Mucosa of descending colon (tissue), 3 donors: ENCODE measurements at places on chromosomes 1 and 21. TPM values are rescaled to one million over a fixed set of nuclear protein-coding genes. Genes with fewer than 3 reads are reported as not detected.

Gene LCE1A
- total RNA-seq: not detected

- no peak for DNase-seq
Measured at GRCh38 chr1:238331557-238331956, 440.8 kb upstream of the ZP4 start.

- no peak for DNase-seq
Measured at GRCh38 chr1:74697832-74698231, 24.2 kb upstream of the ERICH3 start.

DNA sequence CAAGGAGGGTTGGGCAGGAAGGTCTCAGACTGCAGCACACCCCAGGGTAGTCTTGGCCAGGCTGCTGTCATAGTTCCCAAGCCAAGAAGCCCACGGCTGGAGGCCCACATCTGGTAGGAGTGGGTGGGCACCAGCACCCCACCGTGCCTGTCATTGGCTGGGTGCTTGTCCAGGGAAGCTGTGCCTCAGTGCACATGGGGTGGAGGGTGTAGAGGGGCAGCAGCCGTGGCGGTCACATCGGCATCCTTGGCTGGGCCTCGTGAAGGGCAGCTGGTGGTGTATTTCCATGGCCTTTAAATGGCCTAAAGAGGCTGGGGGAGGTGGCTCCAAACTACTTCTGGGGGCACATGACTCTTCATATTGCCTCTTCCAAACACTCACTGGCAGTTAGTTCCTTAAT, 119.6 kb upstream of the USP24 start:
- no peak for DNase-seq

- DNase-seq: no peak
Measured at GRCh38 chr1:6783936-6784559, 1.2 kb upstream of the CAMTA1 start.
